Aorta (tissue), 5 donors: ENCODE measurements at places on chromosomes 1 and 21. TPM values are rescaled to one million over a fixed set of nuclear protein-coding genes. Genes with fewer than 3 reads are reported as not detected.

MANEAL gene
- 2.3 TPM for polyA plus RNA-seq

DDR2 gene
- 24.8 TPM for polyA plus RNA-seq

FTCD gene
- polyA plus RNA-seq, result 8.7 TPM

TOR1AIP1 gene
- 48.0 TPM for polyA plus RNA-seq

MACO1 gene
- 5.0 TPM for polyA plus RNA-seq

INSRR gene
- not detected for polyA plus RNA-seq

ZNF684 gene
- 1.8 TPM for polyA plus RNA-seq

TNN gene
- polyA plus RNA-seq, result 0.25 TPM

RIPK4 gene
- 7.5 TPM for polyA plus RNA-seq

RAB25 gene
- 32.4 TPM for polyA plus RNA-seq

FASLG gene
- polyA plus RNA-seq, result not detected

NCF2 gene
- 2.2 TPM for polyA plus RNA-seq

NBPF6 gene
- not detected for polyA plus RNA-seq

NKAIN1 gene
- not detected for polyA plus RNA-seq

MRPS21 gene
- polyA plus RNA-seq, result 98.9 TPM

RIPPLY3 gene
- not detected for polyA plus RNA-seq

FMO4 gene
- 9.4 TPM for polyA plus RNA-seq

AMIGO1 gene
- 3.1 TPM for polyA plus RNA-seq

C1QTNF12 gene
- polyA plus RNA-seq, result 3.4 TPM

HSD3B2 gene
- not detected for polyA plus RNA-seq
